ENCODE measurements at places on chromosomes 13 and 19. TPM values are rescaled to one million over a fixed set of nuclear protein-coding genes. Genes with fewer than 3 reads are reported as not detected.

FGF14 gene
- total RNA-seq = under 0.01 TPM

ZNF99 gene
- not detected for total RNA-seq

TLE2 gene
- total RNA-seq = 14.1 TPM

IZUMO4 gene
- 1.1 TPM for total RNA-seq

ZNF93 gene
- 2.9 TPM for total RNA-seq

ATXN8OS gene
- not detected for total RNA-seq

ZNF444 gene
- 19.0 TPM for total RNA-seq

CACNA1A gene
- total RNA-seq = 30.2 TPM

HMGB1 gene
- 96.8 TPM for total RNA-seq

TMC4 gene
- total RNA-seq = 0.20 TPM

IFI30 gene
- total RNA-seq = 21.5 TPM

CYP4F2 gene
- not detected for total RNA-seq

NLRP5 gene
- total RNA-seq = not detected

GPR18 gene
- not detected for total RNA-seq

VSTM1 gene
- not detected for total RNA-seq

SMIM24 gene
- not detected for total RNA-seq

MARK4 gene
- total RNA-seq = 19.9 TPM

SIGLEC10 gene
- not detected for total RNA-seq

JAK3 gene
- 7.1 TPM for total RNA-seq

ZNF563 gene
- 5.0 TPM for total RNA-seq

ZIC5 gene
- not detected for total RNA-seq

GIPC1 gene
- 79.0 TPM for total RNA-seq

RFPL4AL1 gene
- not detected for total RNA-seq

PRX gene
- total RNA-seq = 1.4 TPM

ZNF772 gene
- 17.5 TPM for total RNA-seq

F10 gene
- total RNA-seq = 11.8 TPM
